ENCODE measurements at places on chromosomes 6 and 20.
A peak's percentile ranks its signal among the peaks of the same experiment; 100 is the strongest.

GRCh38 chr6:12245360-12245759 lies 44.8 kb upstream of the EDN1 start:
- DNase-seq = no peak

DNA sequence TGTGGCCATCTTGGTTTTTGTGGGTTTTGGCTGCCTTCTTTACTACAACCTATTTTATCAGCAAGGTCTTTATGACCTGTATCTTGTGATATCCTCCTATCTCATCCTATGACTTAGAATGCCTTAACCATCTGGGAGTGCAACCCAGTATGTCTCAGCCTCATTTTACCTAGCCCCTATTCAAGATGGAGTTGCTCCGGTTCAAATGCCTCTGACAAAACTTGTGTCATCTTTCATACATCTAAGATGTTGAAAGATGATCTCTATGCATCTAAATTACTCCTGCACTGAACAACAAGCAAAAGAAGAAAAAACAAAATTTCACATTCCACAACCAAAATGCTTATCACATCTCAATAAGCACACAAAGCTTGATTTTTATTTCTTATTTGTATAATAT lies 129.5 kb upstream of the CNR1 start:
- DNase-seq = no peak

- no peak for DNase-seq
Observed at GRCh38 chr6:61901748-61902147, 384.3 kb downstream of the KHDRBS2 start.

DNA sequence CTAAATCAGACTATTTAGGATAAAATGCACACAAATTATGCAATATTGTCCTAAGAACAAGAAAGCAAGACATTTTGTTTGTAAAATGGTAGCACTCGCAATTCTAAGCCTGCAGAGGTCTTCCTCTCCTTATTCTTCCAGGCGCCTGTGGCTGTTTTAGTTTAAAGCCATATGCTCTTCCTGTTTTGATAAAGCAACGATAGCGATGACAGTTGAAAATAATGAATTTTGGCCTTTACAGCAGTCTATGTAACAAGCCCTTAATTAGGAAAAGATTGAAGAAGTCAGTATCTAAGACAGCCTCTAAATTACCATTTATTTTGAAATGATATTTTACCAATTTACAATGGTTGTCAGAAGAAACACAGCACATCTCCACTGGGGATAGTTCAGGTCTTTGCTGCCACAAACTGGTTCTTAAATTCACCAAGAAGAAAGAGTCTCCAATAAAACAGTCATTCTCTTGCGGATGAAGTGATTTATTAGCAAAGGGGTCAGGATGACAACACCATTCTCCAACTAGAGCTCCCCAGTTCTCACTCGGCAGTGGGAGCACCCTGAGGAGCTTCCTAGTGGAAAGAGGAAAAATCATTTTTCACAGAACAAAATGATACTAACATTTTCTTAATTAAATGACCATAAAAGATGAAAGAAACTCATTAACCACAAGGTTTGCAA lies 21.4 kb downstream of the UBE3D start:
- no peak for DNase-seq

DNA sequence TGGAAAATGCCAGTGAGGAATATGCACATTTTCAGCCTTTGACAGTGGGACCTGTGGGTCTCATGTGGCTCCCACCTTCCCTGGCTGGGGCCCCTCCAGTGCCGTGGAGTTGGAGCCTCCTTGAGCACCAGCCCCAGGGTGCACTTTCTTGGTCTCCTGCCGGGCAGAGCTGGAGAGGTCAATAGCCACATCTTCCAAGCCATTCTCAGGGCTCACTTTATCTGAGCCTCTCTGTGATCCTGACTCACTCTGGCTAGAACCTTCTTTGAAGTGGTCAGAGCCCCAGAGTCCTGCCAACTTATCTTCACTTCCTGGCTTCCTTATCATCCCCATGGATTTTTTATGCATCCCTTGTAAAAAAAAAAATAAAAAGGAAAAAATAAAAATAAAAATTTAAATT lies 5.7 kb downstream of the VSX1 start:
- DNase-seq = no peak

DNA sequence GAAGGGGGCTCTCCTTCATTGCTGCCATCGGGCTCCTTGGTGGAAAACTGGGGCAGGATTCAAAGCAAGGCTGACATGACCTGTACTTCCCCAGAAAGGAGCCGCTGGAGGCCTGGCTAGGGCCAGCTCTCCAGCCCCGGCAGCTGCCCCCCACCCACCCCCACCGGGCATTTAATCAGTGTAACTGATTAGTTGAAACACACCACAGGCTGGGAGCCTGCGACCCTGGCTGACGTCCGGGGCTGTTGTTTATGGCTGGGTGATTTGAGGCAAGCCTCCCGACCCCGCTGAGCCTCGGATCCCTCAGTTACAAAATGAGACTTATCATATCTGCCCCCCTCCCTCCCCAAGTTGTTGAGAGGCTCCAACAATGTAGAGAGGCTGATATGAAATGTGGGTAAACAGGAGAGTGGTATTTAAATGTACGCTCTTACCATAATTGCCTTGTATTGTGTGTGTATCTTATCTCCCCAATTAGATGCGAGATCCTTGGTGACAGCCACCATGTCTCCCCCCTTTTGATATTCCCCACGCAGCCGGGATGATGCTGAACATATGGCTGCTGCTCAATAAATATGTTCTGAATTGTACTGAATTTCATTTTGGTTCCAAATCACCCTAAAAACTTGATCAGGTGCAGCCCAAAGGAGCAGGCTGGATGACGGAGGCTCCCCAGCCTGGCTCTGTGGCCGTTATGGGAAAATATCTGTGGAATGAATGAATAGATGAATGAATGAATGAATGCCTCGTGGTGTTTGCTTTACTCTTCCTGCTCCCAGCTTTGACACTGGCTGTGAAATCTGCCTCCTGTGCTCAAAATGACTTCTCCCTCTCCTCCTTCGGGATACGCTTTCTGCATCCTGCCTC lies 31.8 kb upstream of the APCDD1L start:
- DNase-seq = no peak

GRCh38 chr20:20405623-20406022 lies 37.7 kb downstream of the INSM1 start:
- no peak for DNase-seq

DNA sequence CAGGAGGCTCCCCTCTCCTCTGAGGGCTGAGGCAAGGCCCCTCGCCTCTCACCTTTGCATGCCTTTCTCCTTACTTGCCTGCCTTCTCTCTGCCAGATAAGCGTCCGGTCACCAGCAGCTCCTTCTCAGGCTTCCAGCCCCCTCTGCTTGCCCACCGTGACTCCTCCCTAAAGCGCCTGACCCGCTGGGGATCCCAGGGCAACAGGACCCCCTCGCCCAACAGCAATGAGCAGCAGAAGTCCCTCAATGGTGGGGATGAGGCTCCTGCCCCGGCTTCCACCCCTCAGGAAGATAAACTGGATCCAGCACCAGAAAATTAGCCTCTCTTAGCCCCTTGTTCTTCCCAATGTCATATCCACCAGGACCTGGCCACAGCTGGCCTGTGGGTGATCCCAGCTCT lies 21.3 kb upstream of the PPARD start:
- no peak for DNase-seq

DNA sequence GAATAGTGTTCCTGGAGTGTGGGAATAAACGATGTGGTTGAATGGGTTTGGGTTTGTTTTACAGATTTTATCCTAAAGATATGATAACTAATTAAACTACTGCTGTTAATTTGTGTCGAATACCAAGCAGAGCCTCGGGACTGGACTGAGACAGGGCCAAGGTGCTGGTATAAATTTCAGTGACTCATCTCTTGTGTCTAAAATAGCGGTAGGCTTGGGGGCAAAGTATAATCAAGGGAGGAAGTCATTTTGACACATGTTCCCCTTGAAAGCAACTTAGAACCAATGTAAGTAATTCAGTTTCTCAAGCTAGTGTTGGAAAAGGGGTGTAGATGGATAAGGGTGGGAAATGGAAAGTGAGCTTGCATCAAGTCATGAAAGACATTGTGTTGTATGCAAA lies 108.4 kb downstream of the PLCB4 start:
- no peak for DNase-seq

DNA sequence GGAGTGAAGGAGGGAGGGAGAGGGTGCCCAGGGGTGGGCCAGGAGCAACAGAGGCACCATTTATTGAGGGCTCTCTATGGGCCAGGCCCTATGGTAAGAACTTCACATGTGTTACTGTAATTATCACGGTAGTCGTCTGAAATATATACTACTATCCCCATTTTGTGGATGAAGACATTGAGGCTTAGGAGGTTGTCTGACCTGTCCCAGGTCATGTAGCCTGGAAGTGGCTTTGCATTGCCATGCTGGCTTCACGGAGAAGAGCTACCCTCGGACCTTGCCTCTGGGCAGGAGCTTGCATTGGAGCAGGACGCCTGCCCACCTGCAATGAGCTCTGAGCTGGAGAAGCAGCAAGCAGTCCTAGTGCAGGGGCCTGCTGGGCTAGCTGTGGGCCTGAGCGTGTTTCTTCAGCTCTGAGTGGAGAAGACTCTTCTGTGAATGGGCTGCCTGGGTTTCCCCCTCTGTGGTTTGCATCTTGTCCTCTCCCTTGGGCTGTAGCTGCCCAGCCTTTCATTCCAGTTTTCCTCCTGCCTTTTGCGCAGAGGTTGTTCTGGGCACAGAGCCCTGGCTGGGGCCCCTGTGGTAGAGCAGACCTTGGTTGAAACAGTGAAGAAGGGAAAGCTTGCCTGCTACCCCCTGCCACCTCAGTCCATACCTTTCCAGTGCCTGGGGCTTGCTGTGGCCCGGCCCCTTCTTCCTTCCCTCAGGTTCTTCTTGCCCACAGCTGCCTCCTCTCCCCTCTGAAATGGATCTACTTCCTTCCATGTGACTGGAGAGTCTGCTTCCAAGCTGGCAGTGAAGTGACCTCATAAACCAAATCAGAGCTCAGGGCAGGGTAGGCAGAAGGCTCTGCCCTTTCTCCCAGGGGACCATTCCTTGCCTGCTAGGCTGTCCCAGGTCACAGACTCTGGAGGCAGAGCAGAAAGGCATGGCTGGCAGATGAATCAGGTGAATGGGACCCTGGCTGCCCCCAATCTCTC lies 24.1 kb upstream of the SRF start:
- no peak for DNase-seq

DNA sequence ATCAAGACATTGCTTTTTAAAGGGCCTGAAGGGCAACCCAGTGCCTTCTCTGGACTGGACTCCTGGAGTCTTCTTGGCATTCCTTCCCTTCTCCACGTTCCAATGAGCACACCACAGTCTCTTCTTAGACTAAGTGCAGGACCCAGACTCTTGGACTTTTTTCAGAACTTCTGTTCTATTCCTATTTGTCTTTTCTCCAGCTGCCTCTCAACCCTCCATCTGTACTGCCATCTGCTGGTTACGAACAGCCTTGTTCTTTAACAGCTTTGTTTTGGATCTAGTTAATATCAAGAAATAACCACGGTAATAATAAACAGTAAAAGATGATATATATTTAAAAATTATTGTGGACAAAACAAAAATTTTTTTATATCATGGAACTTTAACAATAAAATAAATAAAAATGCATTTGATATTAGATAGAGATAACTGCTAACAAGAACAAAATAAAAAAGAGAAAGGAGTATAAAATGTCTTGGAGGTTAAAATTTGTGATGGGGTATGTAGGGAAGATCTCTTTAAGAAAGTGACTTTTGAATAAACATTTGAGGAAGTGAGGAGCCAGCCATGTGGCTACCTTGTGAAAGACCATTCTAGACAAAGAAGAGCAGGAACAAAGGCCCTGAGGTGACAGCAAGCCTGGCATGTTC lies 105.1 kb upstream of the HCRTR2 start:
- DNase-seq = peak; percentile 49
